Stimulated activated CD8-positive, alpha-beta memory T cell treated with anti-CD3 and anti-CD28 coated beads, Interleukin-4, amount 100 ng/mL, for 24 hours (primary cell): ENCODE measurements at places on chromosomes 7 and 10.

- no peak for DNase-seq
Observed at GRCh38 chr7:10707519-10707918, 266.2 kb upstream of the PHF14 start.

DNA sequence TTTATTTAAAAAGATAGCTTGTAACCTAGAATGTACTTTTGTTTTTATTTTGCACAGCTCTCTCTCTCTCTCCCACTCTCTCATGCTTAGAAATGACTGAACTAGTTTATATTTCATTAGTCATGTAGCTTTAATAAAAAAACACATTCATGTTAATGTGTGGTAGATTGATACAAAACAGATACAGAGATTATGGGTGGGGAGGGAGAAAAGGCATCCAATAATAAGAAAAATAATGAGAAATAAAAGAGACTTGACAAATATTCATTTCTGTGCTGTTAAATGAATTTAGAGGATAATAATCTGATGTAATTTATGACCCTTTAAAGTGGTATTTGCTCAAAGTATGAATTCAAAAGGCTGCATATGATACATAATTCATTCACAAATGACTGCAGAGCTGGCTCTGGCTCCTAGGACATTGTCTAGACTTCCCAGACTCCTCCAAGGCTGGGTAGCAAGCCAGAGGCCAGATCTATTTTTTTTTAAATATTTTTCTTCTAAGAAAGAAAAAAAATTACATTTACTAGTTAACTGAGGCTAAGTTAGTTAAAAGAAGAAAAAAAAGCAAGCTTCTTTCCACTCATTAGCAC, 105.7 kb upstream of the DNAJB12 start:
- no peak for DNase-seq

DNA sequence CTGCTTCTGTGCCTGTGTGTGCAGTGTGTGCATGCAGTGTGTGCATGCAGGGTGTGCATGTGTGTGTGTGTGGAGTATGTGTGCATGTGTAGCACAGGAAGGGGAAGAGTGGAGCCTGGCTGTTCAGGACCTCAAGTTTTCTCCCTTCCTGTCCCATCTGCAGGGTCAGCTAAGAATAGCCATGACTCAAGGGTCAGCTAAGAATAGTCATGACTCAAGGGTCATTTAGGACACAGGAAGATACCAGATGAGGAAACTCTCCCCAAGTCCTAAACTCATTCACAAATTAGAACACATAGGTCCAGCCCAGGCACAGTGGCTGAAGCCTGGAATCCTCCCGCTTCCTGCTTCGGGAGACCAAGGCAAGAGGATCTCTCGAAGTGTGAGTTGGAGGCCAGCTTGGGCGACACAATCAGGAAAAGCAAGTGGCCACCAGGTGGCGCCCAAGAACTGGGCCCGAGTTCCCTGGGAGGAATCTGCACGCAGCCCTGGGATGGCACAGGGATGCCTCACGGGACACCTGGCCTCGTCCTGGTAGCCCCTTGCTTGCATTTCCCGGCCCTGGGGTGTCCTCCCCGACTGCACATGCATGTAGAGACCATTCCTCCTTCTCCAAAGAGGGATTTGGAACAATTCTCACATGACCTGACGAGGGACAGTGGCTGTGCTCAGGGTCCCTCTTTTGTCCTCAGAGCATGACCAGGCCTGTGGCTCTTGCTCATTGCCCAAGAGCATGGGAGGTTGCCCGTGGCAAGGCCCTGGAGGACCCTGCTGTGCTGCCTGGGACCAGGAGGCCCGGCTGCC, 21.4 kb upstream of the VOPP1 start:
- peak; percentile 55 for DNase-seq

DNA sequence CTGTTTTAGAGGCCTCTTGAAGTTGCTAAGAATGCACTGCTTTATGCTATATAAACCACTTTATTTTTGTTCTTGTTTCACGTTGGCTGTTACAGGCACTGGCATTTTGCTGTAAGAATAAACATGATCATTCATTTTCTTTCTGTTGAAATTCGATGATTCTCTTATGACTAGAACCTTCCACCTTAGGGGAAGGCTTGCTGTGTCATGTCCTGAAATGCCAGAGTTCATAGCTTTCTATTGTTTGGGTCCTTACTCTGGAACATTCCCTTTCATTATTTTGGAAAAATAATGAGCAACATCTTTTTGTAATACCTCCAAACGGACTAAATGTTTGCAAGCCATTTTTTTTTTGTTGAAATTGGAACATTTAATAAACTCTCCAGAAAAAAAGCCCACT, 495.1 kb upstream of the POT1 start:
- no peak for DNase-seq
